H7 (cell line): ENCODE measurements at places on chromosomes 7 and 10. TPM values are rescaled to one million over a fixed set of nuclear protein-coding genes. Genes with fewer than 3 reads are reported as not detected.

Gene AMZ1
- total RNA-seq: 0.07 TPM in 1 of 2 replicates, not detected in the other

- no peak for DNase-seq
Measured at GRCh38 chr10:104117839-104118323, 4.1 kb upstream of the SFR1 start.

- no peak for DNase-seq
Measured at GRCh38 chr7:115086146-115086841, 164.4 kb downstream of the MDFIC start.

Gene ADRA2A
- 1.9 and 4.3 TPM in 2 replicates for total RNA-seq

Gene PIK3AP1
- 1.2 and 1.4 TPM in 2 replicates for total RNA-seq

Gene GTF2IRD1
- total RNA-seq: 19.6 and 21.1 TPM in 2 replicates

GRCh38 chr7:80941208-80941758 lies 22.4 kb upstream of the SEMA3C start:
- no peak for DNase-seq

GRCh38 chr10:121734589-121735045 lies 136.4 kb upstream of the FGFR2 start:
- DNase-seq: peak; percentile 62

GRCh38 chr10:11297136-11297535 lies 279.5 kb downstream of the CELF2 start:
- DNase-seq: no peak

Gene BMS1
- total RNA-seq: 18.5 and 26.1 TPM in 2 replicates

- no peak for DNase-seq
Measured at GRCh38 chr10:51964630-51965029, 265.2 kb upstream of the CSTF2T start.

DNA sequence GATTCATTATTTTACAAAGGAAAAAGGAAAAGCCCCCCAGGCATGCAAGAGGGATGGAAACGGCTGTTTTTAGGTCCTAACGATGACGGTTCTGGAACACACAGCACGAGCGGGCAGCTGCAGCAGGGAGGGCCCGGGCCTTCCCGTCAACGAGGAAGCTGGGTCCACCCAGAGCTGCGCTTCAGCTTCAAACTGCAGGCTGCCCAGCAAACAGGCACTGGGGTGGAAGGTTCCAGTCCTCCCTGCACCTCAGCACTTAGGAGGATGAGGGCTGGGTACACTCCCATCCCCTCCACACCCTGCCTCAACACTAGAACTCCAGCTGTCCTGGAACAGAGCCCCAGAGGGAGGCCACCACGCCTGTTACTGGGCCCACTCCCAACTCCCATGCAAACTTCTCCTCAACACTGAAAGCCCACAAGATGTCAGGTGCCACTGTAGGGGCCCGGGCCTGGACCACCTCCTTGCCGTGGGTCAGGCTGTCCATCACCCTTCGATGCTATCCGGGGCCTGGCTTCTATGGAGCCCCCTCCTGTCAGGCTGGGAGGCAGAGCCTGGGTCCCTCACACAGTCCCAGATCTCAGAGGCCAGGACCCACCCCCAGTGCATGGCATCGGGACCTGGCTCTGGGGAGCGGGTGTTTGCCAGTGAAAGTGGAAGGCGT lies 33.0 kb downstream of the PAPOLB start:
- DNase-seq: no peak

Gene MUC12
- 1.8 and 10.4 TPM in 2 replicates for total RNA-seq

DNA sequence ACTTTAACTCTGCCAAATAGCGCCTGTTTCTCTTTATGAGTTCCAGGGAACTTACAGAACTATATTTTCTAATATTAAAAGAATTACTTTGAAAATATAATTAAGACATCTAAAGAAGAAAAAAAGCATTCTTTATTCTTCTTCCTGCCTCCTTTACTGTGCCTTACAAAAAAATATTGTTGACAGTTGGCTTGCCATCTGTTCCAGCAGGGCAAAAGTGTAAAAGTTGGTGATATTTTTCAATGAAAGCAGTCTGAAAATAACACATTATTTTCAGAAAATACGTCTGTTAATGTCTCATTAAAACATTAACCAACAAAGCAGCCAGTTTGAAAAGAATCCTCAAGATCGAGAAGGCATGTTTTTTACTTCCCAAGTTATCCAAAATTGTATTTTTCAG lies 1032.2 kb upstream of the LRRTM3 start:
- no peak for DNase-seq

Gene ST8SIA6
- total RNA-seq: 1.8 and 2.9 TPM in 2 replicates

GRCh38 chr10:122847782-122848604 lies 2.3 kb upstream of the CUZD1 start:
- no peak for DNase-seq

GRCh38 chr7:112484671-112485167 lies 3.9 kb downstream of the LSMEM1 start:
- DNase-seq: no peak
